ENCODE measurements at places on chromosomes 11 and 22.

DNA sequence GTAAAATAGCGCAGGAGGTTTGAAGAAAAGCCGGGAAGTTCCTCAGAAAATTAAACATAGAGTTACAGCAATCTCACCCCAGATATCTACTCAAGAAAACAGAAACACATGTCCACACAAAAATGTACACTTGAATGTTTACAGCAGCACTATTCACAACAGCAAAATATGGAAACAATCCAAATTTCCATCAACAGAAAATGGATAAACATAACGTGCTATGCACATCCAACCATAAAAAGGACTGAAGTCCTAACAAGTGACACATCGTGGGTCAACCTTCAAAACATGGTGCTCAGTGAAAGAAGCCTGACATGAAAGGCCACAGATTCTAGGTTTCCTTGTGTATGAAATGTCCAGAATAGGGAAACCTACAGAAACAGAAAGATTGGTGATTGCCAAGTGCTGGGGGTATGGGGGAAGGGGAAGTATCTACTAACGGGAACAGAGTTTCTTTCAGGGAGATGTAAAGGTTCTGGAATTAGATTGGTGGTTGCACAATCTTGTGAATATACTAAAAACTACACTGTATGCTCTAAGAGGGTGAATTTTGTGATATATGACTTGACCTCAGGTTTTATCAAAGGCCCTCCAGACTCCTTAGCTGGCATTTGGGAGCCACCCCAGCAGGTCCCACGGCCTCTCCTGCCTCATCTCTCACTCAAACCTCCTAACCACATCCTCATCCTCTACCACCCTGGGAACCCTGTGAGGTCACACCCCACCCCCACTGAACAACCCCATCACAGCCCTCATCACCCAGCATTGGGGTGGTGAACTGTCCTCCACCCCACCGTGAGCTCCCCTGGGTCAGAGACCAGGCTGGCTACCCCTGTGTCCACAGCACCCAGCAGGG lies 69.2 kb upstream of the PRR5 start:
- no peak for DNase-seq

- DNase-seq = no peak
These were observed 61.5 kb downstream of the SGSM1 start for GRCh38 chr22:24867323-24868022.

- DNase-seq = no peak
These were observed 117.9 kb downstream of the MED15 start for GRCh38 chr22:20625270-20625669.

DNA sequence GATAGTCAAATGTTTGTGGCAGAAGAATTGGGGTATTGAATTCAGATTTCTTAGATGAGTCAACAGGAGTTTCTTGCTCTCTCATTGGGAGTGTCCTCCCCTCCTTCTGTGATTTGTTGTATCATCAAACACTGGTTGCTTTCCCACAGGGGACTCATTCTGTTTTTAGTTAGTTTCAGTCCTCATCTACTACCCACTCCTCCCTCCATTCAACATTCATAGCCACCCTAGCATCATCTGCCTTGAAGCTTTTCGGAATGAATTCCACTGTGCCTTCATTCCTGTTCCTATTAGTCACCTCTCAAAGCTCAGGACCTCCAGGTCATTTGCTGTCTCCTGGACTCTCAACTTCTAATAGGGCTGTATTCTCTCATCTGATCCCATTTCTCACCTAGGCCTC lies 31.5 kb upstream of the RAB38 start:
- DNase-seq = no peak

DNA sequence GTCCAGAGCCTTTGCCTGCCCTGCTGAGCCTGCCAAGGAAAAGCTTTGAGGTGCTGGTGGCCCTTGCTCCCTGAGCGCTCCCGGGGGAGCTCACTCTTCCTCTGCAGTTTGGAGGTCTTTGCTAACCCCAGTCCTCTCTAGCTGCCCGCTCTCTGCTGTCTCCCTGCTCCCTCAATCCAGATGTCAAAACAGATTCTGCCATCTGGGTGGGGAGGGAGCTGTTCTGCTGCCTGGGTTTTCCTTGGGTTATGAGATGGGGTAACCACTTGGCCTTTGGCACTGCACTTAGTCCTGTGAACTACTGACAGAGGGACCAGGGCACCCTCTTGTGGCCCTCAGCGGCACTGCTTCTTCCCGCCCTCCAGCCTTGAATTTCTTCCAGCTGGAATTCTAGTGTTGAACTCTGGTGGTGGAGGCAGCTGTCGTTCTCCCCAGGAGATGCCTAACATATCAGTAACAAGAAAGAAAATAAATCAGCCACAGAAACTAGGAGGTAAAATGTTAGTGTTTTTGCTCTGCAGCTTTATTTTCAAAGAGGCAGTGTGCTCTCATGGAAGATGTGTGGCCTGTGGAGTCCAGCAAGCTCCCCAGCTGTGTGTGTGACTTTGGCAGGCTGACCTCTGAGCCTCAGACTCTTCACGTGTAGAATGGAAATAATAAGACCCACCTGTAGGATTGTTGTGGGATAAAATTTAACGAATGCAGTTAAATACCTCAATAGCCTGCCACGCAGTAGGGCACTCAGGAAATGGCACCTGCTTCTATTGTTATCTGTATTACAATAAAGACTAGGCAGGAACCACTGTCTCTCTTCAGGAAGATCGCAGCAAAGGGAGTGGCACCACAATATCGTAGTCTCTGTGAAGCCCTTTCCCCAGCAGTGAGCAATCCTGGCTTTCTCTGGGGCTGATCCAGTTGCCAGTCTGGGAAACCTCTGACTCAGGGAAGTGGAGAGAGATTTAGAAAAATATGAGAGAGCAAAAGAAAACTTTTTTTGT lies 23.4 kb downstream of the ARFGAP2 start:
- DNase-seq = peak; percentile 51

- DNase-seq = no peak
These were observed 37.3 kb downstream of the RRP8 start for GRCh38 chr11:6565988-6566703.

DNA sequence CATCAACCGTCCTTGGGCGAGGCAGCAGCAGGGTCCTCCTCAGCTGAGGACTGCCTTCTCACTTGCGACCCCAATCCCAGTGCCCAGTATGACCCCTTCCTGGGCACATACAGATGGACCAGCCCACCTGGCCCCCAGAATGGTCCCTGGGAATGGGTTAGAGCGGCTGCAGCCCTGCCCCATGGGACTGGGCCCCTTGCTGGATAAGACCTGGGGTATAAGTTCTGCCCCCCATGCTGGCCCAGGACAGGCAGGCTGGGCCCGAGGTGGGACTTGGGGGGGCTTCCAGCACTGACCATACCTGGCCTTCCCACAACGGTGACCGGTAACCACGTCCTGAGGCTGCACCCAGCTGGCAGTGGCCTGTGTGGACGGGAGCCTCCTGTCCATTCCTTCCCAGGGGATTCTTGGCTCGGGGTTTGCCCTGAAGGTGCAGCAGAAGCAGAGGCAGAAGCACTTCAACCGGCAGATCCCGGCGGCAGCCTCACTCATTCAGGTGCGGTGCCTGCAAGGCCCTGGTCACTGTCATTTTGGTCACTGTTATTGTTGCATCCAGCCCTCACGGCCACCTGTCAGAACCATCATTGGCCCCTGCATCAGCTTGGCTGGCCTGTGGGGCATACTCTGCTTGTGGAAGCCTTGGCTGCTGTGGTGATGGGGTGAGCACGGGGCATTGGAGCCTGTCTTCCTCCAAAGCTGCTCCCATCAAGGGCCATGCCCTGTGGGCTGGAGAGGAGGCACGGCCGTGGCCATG lies 114.8 kb downstream of the KCNQ1OT1 start:
- DNase-seq = no peak

DNA sequence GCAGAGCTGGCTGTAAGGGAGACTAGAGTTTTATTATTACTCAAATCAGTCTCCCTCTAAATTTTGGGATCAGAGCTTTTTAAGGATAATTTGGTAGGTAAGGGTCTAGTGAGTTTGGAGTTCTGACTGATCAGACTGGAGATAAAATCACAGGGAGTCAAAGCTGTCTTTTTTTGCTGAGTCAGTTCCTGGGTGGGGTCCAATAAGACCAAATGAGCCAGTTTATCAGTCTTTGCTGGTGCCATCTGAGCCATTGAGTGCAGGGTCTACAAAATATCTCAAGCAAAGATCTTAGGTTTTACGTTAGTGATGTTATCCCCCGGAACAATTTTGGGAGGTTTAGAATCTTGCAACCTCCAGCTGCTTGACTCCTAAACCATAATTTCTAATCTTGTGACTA lies 935.1 kb upstream of the RAG2 start:
- DNase-seq = no peak

DNA sequence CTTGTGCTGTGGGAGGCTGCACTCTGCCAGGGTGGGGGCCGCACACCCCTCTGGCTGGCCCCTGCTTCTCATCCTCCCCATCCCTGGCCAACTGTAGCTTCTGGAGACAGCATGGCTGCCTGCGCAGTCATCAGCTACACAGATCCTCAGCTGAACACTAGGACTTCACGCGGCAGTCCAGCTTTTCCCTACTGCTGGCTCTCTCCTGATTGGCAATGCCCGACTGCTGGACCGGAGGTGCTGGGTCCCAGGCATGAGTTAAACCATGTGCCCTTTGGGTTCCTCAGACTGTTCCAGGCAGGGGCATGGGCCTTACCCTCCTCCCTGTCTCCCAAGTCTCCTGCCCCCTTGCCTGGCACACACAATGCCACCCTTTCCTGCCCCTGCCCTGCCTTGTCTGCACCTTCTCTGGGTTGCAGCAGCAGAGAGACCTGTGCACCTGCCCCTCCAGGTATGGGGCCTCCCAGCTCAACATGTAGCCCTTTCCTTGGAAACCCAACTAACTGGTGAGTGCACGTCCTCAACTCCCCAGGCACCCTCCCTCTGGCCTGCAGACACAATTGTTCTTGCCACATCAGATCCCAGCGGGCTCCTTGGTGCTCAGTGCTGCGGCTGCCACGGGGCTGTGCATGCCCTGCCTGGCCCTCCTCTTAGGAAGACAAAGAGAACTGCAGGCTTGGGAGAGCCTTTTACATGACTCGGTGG lies 1039.2 kb downstream of the TBC1D22A start:
- no peak for DNase-seq

GRCh38 chr11:31408201-31408600 lies 38.5 kb downstream of the DNAJC24 start:
- no peak for DNase-seq

DNA sequence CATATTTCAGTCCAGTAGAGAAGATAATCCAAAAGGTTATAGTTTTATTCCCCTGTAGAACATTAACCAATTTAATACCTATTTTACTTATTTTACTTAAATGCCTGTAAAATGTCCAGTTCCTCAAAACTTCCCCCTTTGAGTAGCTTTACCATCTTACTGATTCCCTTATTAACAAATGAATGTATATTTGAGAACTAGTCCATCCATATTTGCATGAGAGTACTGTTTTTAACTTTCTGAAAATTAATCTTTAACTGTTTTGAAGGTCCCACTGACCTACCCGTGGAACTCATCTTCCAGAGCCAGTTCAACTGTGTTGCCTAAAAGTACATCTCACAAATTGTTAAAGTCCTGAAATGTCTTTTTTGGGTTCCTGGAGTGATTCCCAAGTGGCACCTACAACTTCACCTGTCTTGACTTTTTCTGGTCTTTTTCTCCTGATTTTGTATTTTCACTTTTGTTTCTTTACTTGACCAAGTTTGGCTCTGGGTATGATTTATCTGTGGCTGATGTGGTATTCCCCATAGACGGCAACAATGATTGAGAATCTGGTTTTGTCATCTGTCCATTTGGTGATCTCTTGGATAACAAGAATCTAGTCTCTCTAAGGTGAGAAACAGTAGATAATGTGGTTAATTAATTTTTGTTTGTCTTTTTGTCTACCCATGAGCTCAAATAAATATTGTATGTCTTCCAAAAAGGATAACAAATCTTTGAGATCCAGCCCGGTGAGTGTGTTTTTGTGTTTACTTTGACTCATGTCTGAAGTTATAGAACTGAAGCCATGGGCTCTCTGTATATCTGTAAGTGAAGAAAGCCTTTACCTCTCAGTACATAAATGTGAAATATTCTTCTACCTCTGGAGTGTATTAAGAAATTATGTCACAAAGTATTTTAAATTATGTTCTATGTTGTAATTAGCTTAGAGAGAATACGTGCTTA lies 174.2 kb downstream of the ETS1 start:
- no peak for DNase-seq

DNA sequence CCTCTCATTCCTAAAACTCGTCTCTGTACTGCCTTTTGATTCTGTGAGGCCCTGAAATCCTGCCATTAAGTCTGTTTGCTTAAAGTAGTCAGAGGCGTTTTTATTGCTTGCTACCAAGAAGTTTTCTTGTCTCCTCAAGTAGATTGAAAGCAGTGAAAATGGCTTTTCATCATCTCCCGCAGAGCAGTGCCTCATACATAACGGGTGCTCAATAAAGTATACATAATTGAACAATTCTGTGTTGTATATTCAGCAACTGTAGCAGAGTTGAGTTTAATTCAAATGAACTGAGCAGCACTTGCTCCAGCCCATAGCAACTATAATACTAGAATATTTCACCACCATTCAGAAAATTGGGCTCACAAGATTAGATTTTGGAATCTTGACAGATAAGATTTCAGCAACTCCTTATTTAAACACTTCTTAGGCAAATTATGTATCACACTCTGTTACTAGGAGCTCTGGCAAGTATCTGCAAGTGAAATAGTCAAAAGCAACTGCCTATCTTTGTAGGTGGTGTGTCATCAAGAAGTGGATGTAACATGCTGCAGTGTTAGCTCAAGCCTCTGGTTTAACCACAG lies 20.0 kb downstream of the FIBIN start:
- DNase-seq = no peak

DNA sequence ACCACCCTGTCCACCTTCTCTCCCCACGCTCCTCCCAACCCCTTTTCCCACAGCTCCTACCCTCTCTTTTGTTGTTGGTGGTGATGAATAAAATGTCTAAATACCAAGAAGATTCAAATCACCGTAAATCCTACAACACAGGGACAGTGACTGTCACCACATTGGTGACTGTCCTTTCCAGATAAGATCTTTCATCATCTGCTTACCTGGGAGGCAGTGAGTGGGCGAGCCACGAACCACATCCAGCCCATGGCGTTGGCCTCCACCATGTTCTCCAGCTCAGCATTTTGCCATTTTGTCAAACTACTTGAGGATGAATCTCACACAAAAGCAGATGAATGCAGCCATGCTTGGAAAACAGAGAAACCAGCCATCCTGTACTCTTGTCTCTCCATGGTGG lies 6.7 kb upstream of the CYTH4 start:
- no peak for DNase-seq

DNA sequence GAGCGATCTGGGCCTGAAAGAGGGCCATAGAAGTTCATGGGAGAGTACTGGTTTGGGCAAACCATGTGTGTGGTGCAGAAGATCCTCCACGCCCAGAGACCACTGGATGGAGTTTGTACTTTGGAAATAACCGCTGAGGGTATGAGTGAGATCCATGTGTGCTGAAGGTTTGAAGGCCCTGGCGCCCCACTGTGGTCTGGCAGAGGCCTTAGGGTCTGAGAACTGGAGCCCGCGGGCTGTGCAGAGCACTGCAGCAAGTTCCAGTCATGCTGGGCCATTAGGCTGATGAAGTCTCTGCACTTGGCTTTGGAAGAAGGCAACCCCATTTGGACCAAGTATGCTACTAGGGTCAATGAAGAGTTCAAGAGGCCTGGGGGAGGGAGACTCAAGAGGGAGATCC lies 186.4 kb downstream of the BUD13 start:
- no peak for DNase-seq

GRCh38 chr22:48663297-48663696 lies 1164.4 kb downstream of the BRD1 start:
- no peak for DNase-seq
